B cell (primary cell): ENCODE measurements at places on chromosomes 6 and 20. TPM values are rescaled to one million over a fixed set of nuclear protein-coding genes. Genes with fewer than 3 reads are reported as not detected.

The SMPDL3A gene
- polyA plus RNA-seq = 0.20 and 0.21 TPM in 2 replicates

The BMP6 gene
- 0.43 and 0.78 TPM in 2 replicates for polyA plus RNA-seq

The ABHD16B gene
- polyA plus RNA-seq = not detected in 2 replicates

The PGC gene
- polyA plus RNA-seq = not detected in 2 replicates

The TMEM74B gene
- polyA plus RNA-seq = 0.82 and 1.4 TPM in 2 replicates

The TBC1D32 gene
- polyA plus RNA-seq = 9.0 and 10.3 TPM in 2 replicates

The LCA5 gene
- polyA plus RNA-seq = 0.12 and 0.14 TPM in 2 replicates

The PTK6 gene
- 2.3 and 2.8 TPM in 2 replicates for polyA plus RNA-seq

The KIAA1586 gene
- 1.2 and 1.8 TPM in 2 replicates for polyA plus RNA-seq

The WFDC10B gene
- polyA plus RNA-seq = 0.30 TPM in 1 of 2 replicates, not detected in the other

The MCHR2 gene
- polyA plus RNA-seq = not detected in 2 replicates

The CLVS2 gene
- polyA plus RNA-seq = not detected in 2 replicates

The OPRL1 gene
- 3.1 and 3.5 TPM in 2 replicates for polyA plus RNA-seq

The EPHA7 gene
- polyA plus RNA-seq = not detected in 2 replicates

The RMND1 gene
- polyA plus RNA-seq = 4.3 and 5.2 TPM in 2 replicates

The PPP1R3G gene
- polyA plus RNA-seq = 0.04 and 0.09 TPM in 2 replicates

The WFDC2 gene
- polyA plus RNA-seq = 0.81 TPM in 1 of 2 replicates, not detected in the other

The SSTR4 gene
- polyA plus RNA-seq = not detected in 2 replicates

The SDHAF4 gene
- polyA plus RNA-seq = 2.4 and 3.8 TPM in 2 replicates

The ERVFRD-1 gene
- not detected in 2 replicates for polyA plus RNA-seq

The ROS1 gene
- polyA plus RNA-seq = not detected in 2 replicates

The YWHAB gene
- 80.3 and 99.9 TPM in 2 replicates for polyA plus RNA-seq

The HCRTR2 gene
- polyA plus RNA-seq = not detected in 2 replicates

The DUSP15 gene
- polyA plus RNA-seq = 0.78 and 1.2 TPM in 2 replicates

The SENP6 gene
- 30.8 and 58.3 TPM in 2 replicates for polyA plus RNA-seq

The DPPA5 gene
- not detected in 2 replicates for polyA plus RNA-seq

The RNF182 gene
- polyA plus RNA-seq = 0.12 TPM in 1 of 2 replicates, not detected in the other

The ANKRD66 gene
- polyA plus RNA-seq = not detected in 2 replicates

The MAS1 gene
- polyA plus RNA-seq = not detected in 2 replicates

The DEFB132 gene
- not detected in 2 replicates for polyA plus RNA-seq

The CGA gene
- polyA plus RNA-seq = not detected in 2 replicates

The C6orf58 gene
- not detected in 2 replicates for polyA plus RNA-seq

The SRSF12 gene
- polyA plus RNA-seq = not detected in 2 replicates

The RFX6 gene
- polyA plus RNA-seq = not detected in 2 replicates

The TPX2 gene
- polyA plus RNA-seq = 0.27 and 0.31 TPM in 2 replicates

The MAP3K5 gene
- polyA plus RNA-seq = 5.7 and 8.0 TPM in 2 replicates

The EPB41L1 gene
- polyA plus RNA-seq = 0.12 TPM in 1 of 2 replicates, not detected in the other

The SIRPD gene
- polyA plus RNA-seq = not detected in 2 replicates

The OPRM1 gene
- polyA plus RNA-seq = not detected in 2 replicates

The YTHDF1 gene
- 25.3 and 49.8 TPM in 2 replicates for polyA plus RNA-seq

The HLA-DQA2 gene
- polyA plus RNA-seq = 14.5 and 35.9 TPM in 2 replicates

The MLN gene
- not detected in 2 replicates for polyA plus RNA-seq

The DLK2 gene
- polyA plus RNA-seq = 0.20 and 0.34 TPM in 2 replicates

The RBPJL gene
- polyA plus RNA-seq = not detected in 2 replicates

The OR5V1 gene
- not detected in 2 replicates for polyA plus RNA-seq

The SMLR1 gene
- polyA plus RNA-seq = not detected in 2 replicates

The SLC35F1 gene
- not detected in 2 replicates for polyA plus RNA-seq

The LINC00237 gene
- 0.07 TPM in 1 of 2 replicates, not detected in the other for polyA plus RNA-seq

The LY6G5C gene
- polyA plus RNA-seq = 0.40 and 3.4 TPM in 2 replicates

The ENPP5 gene
- 0.09 and 0.13 TPM in 2 replicates for polyA plus RNA-seq

The GNMT gene
- polyA plus RNA-seq = 4.1 and 5.9 TPM in 2 replicates

The MYCT1 gene
- polyA plus RNA-seq = not detected in 2 replicates

The KCNG1 gene
- 56.1 and 57.7 TPM in 2 replicates for polyA plus RNA-seq

The HINT3 gene
- polyA plus RNA-seq = 5.5 and 9.4 TPM in 2 replicates

The DDX43 gene
- polyA plus RNA-seq = 2.1 and 2.6 TPM in 2 replicates

The C6orf141 gene
- polyA plus RNA-seq = not detected in 2 replicates

The MAPK13 gene
- 31.5 and 34.8 TPM in 2 replicates for polyA plus RNA-seq

The CNBD2 gene
- 14.6 and 19.2 TPM in 2 replicates for polyA plus RNA-seq

The BEND6 gene
- not detected in 2 replicates for polyA plus RNA-seq
